NCI-H2107 (cell line): ENCODE measurements at places on chromosomes 11 and 22.

- DNase-seq: no peak
These were observed 8.9 kb upstream of the OPCML start for GRCh38 chr11:133541021-133541719.

DNA sequence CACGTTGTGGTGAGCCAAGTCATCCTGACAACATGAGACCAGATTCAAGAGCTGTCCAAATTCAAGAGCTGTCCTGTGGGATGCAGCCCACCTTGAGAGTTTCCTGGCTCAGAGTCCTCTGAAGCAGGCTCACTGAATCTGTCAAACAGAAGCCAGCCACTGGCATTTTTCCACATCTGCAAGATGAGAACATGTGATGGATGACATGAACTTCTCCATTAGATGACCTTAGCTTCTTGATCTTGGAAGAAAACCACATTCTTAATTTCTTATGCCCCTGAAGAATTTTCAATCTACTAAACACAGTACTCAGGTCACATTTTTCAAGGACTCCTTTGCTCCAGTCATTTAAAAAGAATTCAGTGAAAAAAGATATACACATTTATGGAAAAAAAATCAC, 291.0 kb downstream of the GUCY1A2 start:
- DNase-seq: no peak

GRCh38 chr11:27150098-27150497, 109.5 kb downstream of the BBOX1 start:
- DNase-seq: no peak

DNA sequence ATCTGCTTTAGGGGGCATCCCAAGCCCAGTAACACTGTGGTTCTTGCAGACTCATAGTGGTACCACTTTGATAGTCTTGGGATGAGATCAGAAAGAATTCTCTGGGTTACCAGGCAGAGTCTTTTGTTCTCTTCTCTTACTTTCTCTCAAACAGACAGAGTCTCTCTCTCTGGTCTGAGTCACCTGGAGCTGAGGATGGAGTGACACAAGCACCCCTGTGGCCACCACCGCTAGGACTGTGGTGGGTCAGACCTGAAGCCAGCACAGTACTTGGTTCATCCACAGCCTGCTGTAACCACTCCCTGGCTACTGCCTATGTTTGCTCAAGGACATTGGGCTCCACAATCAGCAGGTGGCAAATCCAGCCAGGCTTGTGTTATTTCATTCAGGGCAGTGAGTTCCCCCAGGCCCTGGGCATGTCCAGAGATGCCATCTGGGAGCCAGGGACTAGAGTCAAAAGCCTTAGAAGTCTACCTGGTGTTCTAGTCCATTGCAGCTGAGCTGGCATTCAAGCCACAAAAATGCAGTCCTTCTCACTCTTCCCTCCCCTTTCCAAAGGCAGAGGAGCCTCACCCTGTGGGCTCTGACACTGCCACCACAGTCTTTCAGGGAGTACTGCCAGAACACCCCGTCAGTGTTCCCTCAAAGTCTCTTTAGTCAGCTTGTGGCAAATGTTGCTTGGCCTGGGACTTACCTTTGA, 29.9 kb downstream of the ENDOD1 start:
- no peak for DNase-seq

DNA sequence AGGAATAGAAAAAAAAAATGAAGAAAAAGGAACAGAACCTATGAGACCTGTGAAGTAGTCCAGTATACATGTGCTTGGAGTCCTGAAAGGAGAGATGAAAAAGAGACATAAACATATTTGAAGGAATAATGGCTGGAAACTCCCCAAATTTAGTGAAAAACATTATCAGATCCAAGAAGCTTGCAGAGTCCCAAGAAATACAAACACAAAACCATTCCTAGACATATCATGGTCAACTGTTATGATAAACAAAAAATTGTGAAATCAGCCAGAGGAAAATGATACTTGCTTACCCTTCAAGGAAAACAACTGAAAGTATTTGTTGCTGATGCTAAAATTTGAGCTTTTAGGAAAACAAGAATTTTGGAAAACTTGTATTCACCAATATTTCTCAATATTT, 250.1 kb downstream of the DDX10 start:
- DNase-seq: no peak

GRCh38 chr22:18905540-18906409, at the start of gene DGCR6:
TSS of gene DGCR6 (plus strand) at chr22:18906320. CDS start at chr22:18906375, 55 bp downstream.
- DNase-seq: no peak

DNA sequence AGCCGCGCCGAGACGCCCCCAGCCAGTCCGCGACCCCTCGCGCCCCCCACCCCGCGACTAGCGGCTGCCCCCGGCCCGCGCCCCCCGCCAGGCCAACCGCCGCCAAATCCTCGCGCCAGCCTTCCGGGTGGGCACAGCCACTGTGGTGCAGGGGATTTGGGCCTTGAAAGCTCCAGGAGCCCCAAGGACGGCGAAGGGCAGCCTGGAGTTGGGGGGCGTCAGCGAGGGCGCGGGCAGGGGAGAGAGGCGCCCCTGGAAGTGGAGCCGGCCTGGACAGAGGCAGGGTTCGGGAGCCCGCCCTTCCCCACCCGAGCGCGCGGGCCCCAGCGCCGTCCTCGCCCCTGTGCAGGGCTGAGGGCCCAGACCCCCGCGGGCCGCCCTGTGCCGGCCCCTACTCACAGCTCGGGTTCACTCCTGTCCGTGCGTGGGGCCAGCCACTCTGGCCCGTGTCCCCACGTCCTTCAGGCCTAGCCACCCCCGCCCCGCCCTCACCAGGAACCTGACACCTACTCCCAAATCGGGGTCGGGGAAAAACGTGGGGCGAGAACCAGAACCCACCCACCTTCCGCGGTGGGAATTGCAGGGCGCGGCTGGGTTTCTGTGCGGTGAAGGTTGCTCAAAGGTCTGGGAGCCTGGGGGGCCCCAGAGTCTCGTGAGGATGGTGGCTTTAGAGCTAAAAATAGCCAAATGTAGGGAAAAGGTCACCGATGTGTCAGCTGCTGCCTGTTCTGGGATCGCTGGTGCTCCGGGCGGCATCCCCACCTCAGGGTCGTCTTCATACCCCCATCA, at the start of gene CPT1B:
CPT1B (minus strand) TSS at position 441 of the 789 bp plus-strand sequence. CDS start 512 bp downstream, outside the sequence.
- DNase-seq: no peak

- DNase-seq: no peak
These were observed 143.5 kb downstream of the MSANTD4 start for GRCh38 chr11:105878510-105878909.

DNA sequence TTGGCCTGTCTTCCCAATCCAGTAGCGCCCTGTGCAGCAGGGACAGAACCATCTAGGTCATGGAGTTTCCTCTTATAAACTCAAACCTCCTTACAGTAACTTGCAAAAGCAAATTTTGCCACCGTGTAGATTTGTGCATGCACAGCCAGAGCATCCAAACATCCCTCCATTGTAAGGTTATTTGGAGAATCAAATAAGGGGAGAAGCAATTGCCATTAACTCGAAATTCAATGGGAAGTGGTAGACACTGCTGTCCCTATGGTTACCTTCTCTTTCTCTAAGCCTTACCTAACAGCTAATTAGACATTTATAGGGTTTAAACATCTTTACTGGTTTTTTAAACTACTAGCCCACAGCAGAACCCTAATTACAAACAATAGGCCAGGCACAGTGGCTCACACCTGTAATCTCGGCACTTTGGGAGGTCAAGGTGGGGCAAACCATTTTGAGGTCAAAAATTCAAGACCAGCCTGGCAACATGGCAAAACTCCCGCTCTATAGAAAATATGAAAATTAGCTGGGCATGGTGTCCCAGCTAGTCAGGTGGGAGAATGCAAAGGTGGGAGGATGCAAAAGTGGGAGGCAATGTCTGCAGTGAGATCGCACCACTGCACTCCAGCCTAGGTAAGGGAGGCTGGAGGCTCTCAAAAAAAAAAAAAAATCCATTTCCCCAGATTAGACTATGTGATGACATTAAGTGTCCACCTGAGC, 6.6 kb downstream of the HSPA8 start:
- no peak for DNase-seq

DNA sequence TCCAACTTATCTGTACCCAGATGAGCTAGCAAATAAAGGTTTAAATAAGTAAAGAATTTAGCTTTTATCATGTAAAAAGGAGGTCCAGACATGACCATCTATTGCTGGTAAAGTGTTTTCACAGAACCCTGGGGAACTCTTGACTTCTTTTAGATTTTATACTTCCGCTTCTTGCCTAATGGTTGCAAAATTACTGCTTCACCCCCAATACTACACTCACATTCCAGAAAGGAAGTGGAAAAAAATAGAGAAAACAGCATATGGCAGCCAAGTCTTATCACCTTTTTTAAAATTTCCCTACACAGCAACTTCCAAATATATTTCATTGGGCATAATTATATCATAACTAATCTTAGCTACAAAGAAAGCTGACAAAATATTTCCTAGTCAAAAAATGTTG, 12.1 kb downstream of the BBOX1 start:
- DNase-seq: no peak

GRCh38 chr11:101770648-101771047, 144.2 kb upstream of the CEP126 start:
- no peak for DNase-seq

DNA sequence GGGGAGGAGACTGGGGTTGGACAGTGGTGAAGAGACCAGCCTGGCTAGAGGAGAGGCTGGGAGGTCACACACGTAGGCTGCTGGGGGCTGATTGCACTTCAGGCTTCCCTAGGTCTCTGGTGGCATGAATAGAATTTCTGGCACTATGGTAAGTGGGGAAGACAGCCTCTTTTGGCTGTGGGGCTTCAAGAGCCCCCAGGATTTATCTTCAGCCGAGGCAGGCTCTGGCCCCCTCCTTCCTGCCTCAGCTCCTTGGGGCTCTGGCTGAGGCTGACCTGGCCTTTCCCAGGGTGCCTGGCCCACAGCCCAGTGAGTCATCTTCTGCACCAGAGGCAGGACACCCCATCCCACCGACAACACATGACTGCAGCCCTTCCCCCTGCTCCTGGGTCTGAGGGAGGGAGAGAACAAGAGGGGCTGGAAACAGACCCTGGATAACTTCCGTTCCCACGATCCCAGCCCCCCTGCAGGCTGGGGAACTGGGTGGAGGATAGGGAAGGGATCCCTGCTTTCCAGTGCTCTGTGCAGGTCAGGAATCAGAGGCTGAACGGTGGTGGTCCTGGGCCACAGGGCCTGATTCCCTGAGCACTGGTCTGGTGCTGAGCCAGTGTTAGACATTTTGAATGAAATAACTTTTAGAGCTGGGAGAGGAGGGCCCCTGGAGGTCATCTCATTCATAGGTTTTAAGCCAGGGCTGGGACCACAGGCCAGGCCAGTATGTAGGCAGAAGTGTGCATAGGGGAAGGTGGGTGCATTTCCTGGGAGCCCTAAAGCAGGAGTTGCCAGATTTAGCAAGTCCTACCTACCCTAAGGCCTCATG, 26.5 kb downstream of the ARHGEF17 start:
- no peak for DNase-seq

DNA sequence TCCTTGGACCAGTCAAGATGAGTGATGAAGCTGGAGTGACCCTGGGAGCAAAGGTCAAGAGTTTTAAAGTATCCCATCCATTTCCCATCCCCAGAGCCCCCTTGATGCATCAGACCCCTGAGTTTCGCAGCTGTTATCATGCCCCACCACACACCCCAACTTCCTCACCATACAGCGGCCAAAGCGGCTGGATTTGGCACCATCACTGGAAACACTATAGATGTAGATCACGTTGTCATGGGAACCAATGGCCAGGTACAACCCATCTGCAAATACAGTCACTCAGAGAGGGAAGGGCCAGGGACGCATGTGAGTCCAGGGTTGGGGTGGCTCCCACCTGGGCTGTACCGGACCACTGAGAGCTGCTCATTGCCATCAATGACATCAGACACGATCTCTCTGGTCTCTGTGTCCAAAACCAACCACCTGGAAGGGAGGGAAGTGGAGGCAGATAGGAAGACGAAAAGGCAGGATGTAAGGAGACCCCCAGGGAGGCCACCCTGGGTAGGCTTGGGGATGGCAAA, 2.2 kb upstream of the MTA2 start:
- no peak for DNase-seq

DNA sequence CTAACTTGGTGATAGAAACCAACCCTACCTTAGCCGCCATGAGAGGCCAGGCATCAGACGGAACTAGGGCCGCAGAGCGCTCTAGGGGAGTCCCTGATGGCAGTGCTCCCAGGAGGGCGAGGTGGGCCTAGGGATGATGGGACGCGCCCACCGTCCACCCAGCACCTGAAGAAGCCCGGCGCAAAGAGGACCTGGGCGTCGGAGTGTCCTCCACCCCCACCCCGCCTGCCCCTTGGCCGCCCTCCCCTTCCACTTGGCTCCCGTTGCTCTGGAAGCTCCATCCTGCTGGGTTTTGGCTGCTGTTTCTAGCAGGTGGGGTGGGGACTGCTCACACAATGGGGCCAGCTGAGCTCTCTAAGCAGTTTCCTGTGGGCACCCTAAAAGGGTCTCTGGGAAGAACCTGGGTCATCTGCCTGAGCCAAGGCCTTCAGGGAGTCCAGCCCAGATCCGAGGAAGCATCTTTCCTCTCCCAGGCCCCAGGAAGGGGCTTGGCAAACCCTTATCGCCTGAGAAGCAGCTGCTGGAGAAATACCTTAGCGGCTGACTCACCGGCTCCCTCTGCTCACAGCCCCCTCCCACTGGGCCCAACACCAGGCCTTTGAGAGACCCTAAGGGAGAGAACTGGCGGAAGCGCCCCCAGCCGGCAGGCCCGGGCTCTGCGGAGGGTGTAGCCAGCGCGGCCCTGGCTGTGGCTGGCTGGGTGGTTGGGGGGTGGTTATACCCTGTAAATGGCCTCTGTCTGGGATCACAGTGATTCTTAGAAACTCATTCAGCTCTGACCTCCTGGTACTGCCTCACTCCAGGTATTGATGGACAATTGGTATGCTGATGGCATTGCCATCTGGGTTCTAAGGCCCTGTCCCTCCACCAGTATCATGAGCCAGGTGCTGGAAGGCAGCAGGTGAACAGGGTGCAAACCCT, 19.3 kb downstream of the CREB3L1 start:
- no peak for DNase-seq

DNA sequence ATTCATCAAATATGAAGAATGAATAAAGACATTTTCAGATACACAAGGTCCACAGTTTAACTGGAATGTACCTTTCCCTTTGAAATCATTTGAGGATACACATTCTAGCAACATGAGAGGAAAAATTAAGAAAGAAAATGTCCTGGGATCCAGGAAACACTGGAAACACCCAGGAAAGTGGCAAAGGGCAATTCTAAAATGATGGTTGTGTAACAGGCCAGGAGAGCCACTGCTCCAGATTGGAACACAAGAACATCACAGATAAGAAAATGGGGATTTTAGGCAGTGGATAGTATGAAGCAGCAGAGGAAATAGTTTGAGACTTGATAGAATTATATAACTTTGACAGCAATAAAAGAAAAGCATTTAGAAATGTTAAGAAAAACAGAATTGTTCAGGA, 56.1 kb upstream of the GRIK4 start:
- DNase-seq: no peak

DNA sequence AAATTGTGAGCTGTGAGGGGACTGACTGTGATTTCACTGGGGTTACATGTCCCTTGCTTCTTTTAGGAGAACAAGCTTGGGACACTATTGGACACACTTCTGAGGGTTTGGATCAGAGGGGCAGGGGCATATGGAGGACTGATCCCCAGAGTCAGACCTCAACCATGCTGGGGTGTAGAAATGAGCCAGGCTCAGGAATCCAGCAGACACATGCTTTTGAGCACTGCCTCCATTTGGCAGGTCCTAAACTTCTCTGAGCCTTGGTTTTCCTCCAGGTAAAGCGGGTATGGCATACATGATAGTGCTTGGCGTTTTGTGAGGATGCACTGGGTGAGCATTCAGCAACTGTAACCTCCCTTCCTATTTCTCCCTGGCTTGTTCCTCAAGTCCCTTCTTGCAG, 74.7 kb downstream of the ADAMTS15 start:
- no peak for DNase-seq

- no peak for DNase-seq
These were observed 78.3 kb downstream of the MICAL2 start for GRCh38 chr11:12188548-12189317.

GRCh38 chr11:25758145-25758661, 573.7 kb upstream of the ANO3 start:
- DNase-seq: no peak

- no peak for DNase-seq
These were observed 95.0 kb downstream of the PDE2A start for GRCh38 chr11:72578991-72579815.
